T-helper 17 cell (primary cell): ENCODE measurements at places on chromosomes 6 and 20.

DNA sequence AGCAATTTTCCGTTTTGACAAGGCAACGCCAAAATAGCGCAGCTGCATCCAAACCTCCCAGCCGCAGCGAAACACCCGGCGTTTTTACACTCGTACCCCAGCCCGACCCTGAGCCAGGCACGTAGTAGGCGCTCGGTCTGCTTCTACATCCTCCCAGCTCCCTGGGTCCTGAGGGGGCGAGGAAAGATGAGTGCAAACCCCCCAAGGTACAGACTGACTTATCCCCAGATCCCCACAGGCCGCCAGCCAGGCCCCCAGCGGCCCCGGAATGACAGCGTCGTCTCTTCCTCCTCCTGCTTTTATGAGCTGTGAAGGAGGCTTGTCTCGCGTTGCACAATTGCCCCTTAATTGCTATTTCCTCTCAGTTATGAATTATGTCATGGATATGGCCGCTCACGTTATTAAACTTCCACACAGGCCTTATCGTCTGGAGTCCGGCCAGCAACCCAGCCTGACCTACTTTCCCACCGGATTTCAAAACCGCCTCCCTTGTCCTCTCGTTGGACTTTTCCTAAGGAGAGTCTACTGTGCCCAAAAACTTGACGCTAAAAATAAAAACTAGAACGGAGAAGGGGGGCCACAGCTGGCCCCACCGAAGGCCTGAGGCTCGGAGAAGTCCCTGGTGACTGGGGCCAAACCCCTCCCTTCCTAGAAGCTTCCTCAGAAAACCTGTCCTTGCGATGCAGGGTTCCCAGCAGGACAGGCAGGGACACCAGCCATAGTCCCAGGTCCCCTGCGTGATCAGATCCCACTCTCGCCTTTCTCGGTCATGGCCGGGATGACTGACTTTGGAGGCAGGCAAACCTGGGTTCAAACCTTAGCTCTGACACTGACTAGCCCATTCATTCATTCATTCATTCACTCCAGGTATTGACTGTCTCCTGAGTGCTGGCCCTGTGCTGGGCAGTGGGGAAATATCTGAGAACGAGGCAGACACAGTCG is 130.9 kb upstream of the PTPN1 start:
- no peak for DNase-seq

GRCh38 chr6:168536665-168537539 is 95.9 kb downstream of the SMOC2 start:
- no peak for DNase-seq

- no peak for DNase-seq
Observed at GRCh38 chr20:3121271-3121911, 36.9 kb upstream of the AVP start.

- no peak for DNase-seq
Observed at GRCh38 chr20:47304287-47304686, 52.2 kb downstream of the ZMYND8 start.
